Stimulated activated CD4-positive, alpha-beta T cell treated with anti-CD3 and anti-CD28 coated beads, Interleukin-12 subunit alpha, Interleukin-12 subunit beta, amount 100 ng/mL, for 4 hours (primary cell): ENCODE measurements at places on chromosomes 6 and 20.
A peak's percentile ranks its signal among the peaks of the same experiment; 100 is the strongest.

DNA sequence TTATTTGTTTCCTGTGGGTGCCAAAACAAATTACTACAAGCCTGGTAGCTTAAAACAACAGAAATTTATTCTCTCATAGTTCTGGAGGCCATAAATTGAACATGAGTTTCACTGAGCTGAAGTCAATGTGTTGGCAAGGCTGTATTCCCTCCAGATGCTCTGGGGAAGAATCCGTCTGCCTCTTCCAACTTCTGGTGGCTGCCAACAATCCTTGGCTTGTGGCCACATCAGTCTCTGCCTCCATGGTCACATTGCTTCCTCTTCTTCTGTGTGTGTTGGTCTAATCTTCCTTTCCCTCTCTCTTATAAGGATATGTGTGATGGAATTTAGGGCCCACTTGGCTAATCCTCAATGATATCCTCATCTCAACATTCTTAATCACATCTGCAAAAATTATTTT, 92.8 kb upstream of the EPB41L1 start:
- DNase-seq = no peak

DNA sequence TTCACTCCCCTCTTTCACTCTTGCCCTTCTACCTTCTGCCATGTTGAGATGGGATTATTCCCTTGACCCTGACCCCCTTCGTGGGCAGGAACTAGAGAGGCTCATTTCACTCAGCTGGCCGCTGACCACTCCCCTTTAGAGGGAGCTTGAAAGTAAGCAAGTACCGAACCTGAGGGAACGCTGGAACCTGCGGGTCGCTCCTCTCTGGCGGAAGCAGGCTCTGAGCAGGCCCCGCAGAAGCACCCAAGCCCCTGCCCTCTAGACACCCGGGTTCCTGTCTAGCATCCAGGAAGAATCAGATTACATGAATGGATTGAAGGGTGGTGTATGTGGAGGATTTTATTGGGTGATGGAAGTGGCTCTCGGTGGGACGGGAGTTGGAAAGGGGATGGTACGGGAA, 11.9 kb upstream of the MYCT1 start:
- no peak for DNase-seq

- peak; percentile 48 for DNase-seq
Measured at GRCh38 chr6:33668914-33669313, 42.6 kb downstream of the UQCC2 start.

- DNase-seq = no peak
Measured at GRCh38 chr6:79946272-79947190, 822 bp downstream of the ELOVL4 start.

DNA sequence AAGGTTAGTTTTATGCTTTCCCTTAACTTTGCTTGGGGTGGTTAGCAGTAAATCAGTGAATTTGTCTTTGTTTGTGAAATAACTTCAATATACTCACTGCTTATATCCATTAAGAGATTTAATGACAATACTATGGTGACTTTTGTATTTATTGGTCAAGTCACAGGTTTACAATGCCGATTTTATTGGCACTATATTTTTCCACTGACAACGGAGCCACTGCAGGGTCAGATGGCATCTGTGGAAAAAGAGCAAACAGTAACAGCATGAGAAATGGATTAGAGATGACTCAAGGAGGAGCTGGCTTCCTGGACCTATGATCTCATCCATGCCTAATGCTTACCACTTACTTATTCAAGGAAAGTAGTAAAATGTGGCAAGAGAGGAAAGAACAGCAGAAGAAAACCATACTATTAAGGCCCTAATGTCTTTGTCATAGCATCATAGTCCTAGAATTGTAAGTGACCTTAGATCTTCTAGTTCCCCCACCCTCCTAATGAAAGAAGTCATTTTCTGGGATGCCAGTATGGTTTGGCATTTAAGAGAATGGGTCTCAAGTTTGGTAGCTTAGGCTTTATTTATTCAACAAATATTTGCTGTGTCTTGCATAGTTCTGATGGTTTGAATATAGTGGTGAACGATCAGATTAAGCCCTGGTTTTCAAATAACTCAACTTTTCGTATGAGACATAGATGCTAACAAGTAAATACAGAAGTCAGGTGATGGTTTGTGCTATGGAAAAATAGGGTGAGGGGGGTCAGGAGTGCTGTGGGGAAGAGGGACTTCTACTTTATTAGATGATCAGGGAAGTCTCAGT, 18.5 kb downstream of the RNF144B start:
- no peak for DNase-seq

DNA sequence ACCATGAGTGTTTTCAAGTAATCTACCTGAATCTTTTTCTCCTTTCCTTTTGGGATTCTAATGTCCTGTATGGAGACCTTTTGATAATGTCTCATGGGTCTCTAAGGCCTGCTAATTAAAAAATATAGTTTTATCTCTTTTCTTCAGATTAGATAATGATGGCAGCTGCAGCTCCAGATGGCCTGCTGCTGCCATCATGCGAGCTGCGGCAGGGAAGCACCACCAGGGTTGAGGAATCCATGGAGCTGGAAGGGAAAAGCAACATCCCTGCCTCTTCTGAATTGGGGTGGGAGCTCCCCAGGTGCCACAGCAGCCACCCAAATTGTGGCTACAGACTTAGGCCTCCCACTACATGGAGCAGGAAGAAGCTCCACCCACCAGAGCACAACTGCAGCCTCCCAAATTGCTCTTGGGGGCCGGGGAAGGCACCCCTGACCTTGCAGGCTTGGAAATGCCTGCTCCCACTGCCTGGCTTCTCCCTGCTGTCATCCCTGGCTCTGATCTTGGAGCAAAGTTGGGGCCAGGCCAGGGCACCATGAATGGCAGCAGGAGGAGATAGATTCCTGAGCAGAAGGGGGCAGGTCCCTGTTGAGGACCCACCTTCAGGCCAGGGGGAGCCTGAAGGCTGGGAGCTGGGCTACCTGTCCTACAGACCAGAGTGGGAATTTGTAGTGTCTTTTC, 189.6 kb upstream of the MAN1A1 start:
- no peak for DNase-seq

DNA sequence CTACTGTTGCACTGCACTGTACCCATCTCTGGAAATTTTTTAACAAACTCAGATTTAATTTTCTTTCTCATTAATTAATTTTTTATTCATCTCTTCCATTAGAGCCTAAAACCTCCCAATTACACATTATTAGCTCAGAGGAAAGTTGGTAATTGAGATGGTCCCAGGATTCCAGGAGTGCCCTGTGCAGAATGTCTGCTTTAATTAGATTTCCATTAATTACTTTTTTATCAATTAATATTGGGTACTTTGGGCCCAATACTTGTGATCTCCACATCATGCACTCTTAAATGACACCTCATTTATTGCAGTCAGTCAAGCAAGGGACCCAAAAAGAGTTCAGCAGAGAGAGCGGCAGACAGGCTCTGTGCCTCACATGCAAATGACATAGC, 232.0 kb downstream of the PTPRT start:
- DNase-seq = no peak

GRCh38 chr6:166119116-166119911, 48.3 kb downstream of the TBXT start:
- no peak for DNase-seq

DNA sequence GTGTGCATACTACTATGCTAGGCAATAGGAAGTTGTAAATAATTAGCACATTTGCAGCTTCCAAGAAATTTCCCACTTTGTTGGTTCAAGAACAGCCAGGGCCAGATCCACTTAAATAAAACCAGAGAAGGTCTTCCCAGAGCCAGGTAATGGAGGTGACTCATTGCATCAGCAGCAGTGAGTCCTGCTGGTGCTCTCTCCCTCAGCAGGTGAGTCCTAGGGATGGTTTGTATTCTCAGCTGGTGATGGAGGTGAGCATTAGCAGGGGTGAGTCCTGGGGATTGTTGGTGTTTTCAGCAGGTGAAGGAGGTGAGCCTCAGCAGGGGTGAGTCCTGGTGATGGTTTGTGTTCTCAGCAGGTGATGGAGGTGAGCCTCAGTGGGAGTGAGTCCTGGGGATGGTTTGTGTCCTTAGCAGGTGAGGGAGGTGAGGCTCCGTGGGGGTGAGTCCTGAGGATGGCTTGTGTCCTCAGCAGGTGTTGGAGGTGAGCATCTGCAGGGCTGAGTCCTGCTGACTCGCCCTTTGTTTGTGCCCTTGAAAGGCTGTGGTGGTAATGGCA, 232.8 kb upstream of the EXOC2 start:
- DNase-seq = no peak
